ENCODE measurements at places on chromosomes 3 and 15.
A peak's percentile ranks its signal among the peaks of the same experiment; 100 is the strongest.

DNA sequence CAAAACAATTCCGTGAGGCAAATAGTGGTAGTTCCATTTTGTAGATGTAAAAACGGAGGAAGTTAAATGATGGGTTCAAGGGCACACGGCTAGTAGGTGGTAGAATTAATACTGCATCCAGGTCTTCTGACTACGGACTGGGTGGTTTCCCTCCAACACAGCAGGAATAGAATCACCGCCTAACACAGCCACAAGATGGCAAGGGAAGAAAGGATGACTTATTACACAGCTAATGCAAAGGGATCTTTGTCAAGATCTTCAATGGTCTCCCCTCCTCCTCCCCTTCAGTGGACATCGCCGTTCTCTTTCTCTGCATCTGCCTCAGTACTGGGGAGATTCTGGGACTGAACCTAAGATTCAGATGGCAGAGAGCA is 524 bp upstream of the TOPBP1 start:
- no peak for DNase-seq

- no peak for DNase-seq
Measured at GRCh38 chr3:52036222-52036694, 20.1 kb downstream of the DUSP7 start.

- no peak for DNase-seq
Measured at GRCh38 chr15:98740963-98741362, 92.6 kb downstream of the IGF1R start.

- DNase-seq: no peak
Measured at GRCh38 chr3:195227871-195228270, 43.1 kb downstream of the XXYLT1 start.

- no peak for DNase-seq
Measured at GRCh38 chr3:177212278-177212610, 15.0 kb upstream of the TBL1XR1 start.

- DNase-seq: no peak
Measured at GRCh38 chr15:76155731-76156130, 95.9 kb downstream of the TMEM266 start.

DNA sequence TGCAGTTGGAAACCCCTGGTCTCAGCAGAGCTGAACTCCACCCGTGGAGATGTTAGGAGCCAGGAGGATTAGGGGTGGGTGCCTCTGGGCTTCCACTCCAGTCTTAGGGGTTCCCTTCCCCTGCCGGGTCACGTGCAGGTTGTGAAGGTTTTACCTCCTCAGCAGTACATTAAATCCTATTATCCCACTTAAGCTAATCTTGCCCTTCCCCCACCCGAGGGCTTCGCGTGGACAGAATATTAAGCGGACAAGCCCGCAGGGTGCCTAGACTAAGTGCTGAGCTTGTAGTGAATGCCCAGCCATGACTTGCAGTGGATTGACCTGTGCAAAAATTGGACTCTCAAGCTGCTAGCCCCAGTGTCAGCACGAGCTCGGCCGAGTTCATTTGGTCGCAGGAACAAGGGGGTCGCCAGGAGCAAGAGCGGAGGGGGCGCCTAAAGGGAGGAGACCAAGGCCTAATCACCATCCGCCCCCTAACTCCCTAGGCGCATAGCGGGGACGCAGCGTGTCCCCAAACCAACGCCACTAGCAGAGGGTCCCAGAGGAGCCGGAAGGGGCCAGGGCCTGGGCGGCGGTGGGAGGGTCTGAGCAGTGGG is 498 bp upstream of the SEMA4B start:
- DNase-seq: no peak

DNA sequence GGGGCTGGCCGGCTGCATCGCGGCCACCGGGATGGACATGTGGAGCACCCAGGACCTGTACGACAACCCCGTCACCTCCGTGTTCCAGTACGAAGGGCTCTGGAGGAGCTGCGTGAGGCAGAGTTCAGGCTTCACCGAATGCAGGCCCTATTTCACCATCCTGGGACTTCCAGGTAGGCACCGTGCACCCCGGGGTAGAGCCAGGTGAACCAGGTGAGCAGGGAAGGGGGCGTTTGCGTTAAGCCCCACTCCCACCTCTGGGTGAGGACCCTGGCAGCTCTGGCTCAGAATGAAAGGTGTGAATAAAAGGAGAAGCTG is 267 bp downstream of the CLDN18 start:
- no peak for DNase-seq

- peak; percentile 22 for DNase-seq
Measured at GRCh38 chr15:31069360-31070000, 32.0 kb downstream of the TRPM1 start.

DNA sequence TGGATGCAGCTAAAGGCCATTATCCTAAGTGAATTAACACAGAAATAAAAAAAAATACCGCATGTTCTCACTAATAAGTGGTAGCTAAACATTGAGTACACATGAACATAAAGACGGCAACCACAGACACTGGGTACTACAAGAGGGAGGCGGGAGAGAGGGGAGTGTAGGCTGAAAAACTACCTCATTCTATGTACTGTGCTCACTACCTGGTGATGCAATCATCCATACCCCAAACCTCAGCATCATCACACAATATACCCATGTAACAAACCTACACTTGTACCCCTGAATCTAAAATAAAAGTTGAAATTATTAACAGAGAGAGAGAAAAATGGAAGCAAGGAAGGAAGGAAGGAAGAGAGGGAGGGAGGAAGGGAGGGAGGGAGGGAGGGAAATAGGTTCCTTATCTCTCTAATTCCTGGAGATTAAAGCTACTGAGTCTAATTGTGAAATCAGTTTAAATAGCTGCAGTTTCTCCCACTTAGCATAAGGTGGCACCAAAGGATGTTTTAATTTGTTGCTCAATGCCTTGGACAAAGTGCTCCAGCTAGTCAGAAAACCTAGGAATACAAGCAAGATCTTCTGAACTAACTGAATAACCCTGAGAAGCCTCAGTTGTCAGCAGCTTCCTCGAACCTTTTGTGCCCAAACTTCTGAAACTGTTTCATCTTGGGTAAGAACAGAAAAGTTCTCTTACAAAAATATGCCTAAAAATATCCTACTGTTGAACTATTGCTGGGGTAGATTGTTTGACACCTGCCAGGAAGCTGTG is 79.4 kb upstream of the ATP11B start:
- peak; percentile 88 for DNase-seq

DNA sequence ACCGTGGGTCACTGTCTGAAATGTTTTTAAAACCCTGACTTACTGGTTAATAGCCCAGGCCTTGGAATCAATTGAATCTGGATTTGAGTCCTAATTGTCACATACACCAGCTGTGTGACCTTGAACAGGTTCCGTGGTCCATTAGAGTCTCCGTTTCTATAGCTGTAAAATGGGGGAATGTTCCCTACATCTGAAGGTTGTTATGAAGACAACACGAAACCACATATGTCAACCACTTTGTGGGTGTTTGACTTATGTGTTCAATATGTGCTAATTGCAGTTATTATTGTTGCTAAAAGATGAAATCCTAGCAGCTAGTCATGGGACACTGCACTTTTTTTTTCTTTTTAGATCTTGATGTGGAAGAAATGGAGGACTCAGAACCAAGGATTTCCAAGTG is 35.3 kb downstream of the ZBTB38 start:
- DNase-seq: no peak

DNA sequence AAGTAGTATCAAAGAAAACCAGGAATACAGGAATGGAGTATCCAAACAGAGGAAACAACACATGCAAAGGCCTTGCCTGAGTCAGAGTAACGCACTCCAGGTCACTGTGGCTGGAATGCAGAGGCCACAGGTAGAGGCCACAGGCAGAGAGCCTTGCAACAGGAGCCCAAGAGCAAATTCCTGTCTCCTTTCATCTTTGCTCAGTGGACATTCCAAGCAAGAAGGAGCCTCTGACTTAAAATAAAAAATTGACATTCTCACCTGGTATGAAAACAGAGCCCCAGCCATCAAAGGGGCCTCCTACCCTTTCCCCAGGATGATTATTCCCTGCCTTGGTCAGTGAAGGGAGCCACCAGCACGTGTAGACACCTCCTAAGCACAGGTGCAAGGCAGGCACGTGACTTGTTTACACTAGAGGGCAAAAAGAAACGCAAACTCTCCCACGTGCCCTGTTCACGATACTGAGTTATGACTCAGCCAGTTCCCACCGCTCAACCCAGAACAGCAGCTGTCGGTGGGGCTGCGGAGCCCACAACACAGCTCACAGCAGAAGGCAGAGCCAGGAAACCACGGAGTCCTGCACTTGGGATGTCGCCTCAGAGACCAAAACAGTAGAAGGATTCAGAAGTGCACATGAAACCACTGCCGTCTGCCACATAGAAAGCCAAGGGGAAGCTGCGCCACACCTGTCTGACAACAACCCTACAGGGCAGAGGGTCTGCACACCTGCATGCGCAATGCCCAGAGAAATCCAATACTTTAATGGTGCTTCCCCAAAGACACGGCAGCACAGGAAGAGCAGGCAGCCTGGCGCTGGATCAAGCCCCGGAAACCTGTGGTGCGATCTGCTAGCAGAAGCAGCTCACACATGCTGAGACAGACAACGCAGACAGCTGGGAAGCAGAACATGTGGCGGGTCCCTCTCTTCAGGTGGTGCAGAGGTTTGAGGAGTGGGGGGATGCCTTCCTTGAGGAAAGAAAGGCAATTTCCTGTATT is 52.1 kb downstream of the ITGB5 start:
- DNase-seq: peak; percentile 86

DNA sequence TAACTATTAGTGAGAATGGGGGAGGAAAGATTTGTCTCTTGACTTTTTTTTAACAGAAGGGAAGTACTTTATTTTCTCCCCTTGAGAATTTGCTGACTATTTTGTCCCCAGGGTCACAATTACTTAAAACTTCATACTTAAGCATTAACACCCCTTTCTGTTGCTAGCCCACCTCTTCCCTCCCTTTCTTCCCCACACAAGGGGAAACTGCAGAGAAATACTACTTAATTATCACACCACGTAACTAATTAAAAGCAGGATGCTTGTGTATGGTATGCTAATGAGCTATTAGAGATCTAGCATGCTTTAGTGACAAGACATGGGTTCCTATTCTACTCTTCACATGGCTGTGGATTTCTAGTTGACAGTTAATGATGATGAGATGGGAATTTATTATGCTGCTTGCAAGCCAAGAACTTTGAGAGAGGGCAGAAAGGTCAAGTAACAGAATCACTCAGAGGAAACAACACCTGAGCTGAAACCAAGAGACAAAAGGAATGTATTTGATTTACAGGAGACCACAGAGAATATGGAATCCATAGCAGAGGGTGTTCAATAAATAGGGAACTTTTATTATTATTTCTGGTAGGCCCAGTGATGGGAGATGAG is 179.2 kb downstream of the LSAMP start:
- no peak for DNase-seq

DNA sequence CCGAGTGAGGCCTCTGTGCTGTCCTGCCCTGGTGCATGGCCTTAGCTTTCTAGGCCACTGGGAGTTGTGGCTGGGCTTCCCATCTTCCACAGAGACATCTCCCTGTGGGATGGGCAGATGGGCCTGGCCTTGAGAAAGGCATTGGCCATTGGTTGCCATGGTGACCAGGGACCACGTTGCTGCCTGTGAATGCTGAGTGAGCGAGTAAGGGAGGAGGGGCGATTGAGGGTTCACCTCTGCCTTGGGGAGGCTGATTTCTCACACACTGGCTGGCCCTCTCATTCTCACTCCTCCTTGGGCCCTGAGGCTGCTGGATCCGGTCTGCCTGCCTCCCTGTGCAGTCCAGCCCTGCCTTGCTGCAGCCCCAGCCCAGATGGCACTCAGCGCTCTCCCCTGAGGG is 26.4 kb upstream of the DOCK3 start:
- DNase-seq: no peak

GRCh38 chr15:94305133-94305532 is 73.8 kb downstream of the MCTP2 start:
- DNase-seq: no peak

DNA sequence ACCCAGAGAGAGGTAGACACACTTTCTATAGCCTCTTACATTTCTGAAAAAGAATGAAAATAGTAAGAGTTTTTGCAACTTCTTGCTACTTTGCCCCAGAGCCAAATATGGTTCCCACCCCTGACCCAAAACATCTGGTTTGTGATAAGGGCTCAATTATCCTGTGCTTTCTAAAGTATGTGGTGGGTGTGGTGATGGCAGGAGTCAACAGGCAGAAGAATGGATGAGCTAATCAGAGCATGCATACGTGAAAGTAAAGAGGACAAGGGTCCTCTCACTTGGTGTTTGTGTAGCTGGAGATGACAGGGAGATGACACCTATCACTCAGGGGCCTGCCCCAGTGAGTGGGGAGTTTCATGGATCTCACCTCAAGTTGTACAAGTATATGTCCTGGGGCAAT is 19.1 kb downstream of the KBTBD8 start:
- no peak for DNase-seq

DNA sequence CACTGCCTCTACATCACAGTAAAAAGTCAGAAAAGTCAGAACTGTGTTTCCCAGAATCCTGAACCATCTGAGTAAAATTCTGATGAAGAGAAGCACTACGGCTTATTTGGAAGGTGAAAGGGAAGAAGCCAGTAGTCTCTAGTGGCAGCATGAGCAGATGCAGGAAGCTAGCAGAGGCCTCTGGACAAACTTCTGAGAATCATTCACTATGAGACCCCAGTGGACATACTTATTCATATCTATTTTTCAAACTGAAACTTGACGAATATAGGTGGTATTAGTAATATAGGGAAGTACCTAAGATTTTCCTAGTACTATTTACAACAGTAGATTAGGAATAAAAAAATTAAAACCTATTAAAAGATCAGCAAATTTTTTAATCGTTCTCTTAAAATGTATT is 272.8 kb upstream of the TTC14 start:
- DNase-seq: no peak

- no peak for DNase-seq
Measured at GRCh38 chr3:133899311-133899710, 3.6 kb upstream of the RAB6B start.

- no peak for DNase-seq
Measured at GRCh38 chr3:183873914-183874313, 10.8 kb downstream of the PARL start.

DNA sequence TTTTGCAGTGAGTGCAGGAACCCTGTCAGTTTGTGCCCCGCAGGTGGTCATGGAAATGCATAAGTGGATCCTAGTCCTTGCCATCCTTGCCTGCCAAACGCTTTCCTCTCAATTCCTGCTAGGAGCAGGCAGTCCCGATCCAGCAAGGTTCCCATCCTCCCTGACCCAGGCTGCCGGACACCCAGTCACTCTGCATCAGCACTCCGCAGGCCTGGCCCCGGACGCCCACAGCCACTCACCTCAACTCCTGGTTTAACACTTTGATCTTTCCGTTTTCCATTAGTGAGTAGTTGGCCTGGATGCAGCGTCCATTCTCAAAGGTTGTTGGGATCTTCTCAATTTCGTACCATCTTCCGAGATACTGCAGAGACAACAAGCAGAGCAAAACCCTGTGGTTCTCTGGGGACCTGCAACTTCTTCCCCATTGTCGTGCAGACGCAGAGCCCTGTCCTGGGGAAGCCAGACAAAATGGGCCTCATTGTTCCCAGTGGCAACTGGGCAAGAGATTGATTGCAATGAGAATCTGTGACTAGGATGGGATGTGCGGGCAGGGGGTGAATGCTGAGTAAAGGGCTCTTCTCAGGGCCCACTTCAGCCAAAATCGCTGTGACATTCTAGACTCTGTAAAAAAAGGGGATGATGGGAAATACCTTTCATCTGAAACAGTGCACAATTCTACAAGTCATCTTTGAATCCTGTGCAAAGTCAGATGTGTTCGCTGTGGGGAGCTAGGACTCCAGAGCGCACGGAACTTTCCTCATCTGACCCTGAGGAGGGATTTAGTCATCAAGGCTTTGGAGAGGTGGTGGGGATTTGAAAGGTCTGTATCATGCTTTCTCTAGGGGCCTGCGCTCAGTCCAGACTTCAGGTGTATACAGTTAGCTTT is 9.9 kb downstream of the APOD start:
- DNase-seq: no peak

GRCh38 chr15:56205061-56205876 is 38.4 kb downstream of the RFX7 start:
- DNase-seq: peak; percentile 30
